ENCODE measurements at places on chromosomes 6 and 20.

- DNase-seq: no peak
Observed at GRCh38 chr6:13830803-13831202, 16.4 kb upstream of the MCUR1 start.

DNA sequence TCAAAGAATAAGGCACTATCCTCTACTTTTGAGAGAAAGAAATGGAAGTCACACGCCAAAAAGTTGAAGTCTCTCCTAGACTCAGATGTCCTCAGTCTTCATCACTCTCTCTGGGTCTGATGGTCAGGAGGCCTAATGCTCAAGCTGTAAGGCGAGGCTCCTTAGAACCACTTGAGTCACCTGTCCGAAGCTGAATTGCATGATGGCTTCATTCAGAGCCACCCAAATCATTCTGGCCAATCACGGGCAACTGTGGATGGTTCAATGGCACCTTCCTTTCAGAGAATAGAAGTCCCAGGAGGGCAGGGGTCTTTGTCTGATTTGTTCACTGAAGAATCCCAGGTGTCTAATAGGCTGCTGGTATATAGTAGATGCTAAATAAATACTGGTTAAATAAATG, 69.4 kb upstream of the RNF24 start:
- DNase-seq: no peak

- no peak for DNase-seq
Observed at GRCh38 chr6:78076371-78076770, 423.5 kb downstream of the MEI4 start.

DNA sequence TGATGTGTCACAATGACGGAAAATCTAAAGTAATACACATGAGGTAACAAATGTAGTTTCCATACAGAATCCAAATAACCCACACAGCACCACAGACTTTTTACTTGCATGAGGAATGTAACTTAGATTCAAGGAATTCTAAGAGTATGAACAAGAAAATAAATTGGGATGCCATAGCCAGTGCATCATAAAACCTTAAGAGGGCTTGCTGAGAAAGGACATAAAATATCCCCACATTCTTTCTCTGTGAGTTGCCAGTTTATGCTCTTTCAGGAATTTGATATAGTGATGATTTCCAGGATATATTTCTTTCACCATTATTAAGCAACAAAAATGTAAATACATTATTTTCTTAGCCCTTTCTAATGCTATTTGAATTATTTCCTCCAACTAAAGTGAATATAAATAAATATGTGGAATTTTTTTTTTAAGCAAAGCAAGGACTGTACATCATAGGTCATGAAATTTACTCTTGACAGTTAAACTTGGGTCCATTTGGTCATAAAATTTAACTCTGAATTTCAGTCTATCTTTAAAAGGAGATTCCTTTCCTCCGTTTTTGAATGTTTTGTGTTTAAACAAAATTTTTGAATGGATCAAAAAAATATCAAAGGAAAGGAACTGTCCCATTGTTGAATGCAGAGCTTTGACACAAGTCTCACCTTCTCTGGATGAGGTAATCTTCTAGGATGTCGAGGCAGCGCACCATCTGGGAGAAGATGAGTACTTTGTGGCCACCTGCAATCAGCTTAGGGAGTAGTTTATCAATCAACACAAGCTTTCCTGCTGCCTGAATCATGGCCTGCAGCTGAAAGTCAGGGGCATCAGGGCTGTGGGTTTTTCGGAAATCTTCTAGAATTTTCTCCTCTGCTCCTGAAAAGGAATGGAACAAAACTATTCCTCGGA, 116.3 kb upstream of the EMILIN3 start:
- no peak for DNase-seq

DNA sequence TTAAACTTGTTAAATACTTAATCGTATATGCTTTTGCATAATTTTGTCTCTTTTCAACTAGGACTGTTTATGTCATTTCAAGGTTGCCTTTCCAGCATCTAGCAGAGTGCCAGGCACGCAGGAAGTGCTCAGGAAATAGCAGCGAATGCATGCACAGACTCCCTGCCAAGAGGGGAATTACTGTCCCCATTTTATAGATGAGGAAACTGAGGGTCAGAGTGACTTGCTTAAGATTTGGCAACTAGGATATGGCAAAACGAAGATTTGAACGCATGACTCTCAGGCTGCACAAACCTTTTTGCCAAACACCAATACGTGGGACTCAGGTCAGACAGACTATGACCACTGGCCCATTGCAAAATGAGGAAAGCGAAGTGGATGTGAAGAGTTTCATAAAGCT, 22.5 kb downstream of the EYA2 start:
- no peak for DNase-seq

DNA sequence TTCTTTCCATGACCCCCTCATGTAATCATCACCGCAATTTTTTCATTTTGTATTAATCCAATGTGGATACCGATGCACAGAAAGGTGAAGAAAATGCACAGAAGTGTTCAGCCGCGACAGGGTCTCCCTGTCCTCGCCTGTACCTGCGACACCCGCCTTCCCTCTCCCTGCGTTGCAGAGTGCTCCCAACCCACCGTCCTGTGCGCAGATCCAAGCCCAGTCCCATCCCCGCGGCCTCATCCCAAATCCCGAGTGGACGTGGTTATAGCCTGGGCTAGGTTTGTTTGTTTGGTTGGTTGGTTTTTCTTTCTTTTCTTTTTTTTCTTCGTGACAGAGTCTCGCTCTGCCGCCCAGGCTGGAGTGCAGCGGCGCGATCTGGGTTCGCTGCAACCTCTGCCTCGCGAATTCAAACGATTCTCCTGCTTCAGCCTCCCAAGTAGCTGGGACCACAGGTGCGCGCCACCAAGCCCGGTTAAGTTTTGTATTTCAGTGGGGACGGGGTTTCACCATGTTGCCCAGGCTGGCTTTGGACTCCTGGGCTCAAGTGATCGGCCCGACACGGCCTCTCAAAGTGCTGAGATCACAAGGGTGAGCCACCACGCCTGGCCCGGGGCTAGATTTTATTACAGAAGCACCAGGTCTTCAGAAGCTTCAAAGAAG, 536 bp upstream of the RAET1G start:
- DNase-seq: no peak

DNA sequence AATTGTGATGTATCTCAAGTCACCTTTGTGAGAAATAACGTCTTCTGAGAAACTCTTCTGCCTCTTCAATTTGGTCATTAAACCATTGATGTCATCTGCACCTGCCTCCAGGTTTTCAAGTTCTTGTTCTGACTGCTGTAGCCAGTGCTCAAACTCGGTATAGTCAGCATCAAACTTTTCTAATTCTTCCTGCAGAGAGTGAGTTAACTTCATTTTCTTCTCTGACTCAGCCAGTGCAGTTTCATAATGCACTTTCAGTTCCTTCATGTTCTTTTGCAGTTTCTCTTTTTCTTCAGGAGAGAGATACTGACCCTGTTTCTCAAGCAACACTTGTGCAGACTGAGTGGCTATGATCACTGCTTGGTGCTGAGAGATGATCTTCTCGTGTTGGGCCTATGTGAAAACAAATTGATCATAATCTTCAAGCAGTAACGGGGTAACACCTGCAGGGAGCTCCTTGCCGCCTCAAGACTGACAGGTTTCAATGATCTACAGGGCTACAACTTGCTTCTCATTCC, 48.8 kb downstream of the DST start:
- no peak for DNase-seq

DNA sequence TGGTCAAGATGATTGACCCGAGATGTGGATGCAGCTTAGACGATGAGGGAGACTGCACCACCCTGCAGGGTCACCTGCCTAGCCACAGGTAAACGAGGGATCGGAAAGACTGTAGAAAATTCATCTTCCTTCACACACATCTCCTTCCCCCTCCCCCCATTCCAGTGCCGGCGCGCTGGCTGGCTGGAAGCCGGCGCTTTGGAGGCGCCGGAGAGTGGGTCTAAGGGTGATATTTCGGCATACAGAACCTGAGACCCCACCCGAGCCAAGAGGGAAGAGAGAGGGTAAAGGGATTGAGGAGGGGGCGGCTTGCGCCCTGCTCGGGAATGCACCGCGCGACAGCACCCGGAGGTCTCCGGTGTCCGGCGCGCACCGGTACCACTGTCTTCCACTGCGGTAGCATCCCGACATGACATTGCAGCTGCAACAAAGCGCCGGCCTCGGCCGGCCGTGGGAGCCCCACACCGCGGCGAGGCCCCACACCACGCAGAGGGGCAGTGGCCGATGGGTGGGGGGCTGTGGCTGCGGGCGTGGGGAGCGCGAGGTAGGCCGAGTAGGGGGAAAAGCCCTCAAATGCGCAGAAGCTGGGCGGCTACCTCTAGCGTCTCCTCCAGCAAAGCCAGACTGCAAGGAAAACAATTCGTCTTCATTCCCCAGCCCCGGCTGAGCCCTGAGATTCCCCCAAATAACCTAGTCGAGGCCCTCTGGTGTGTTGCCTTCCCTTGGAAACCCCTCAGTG, 984 bp downstream of the TNFRSF21 start:
- no peak for DNase-seq

DNA sequence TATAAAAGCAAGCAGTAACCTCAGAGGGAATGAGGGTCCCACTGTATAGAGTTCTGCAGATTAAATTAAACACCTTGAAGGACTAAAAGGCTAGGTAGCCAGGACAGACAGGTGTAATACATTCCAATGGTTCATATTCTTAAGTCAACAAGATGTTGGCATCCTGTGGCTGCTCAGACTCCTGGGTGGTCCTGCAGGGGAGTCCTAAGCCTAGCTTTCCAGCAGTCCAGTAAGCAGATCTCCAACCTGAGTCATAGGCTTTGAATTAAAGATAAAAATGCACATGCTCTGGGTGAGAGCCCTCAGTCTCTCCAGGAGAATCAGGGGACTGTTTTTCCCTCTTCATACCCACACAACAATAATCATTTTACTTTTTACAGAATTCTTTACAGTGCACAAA, 307.3 kb upstream of the SUPT3H start:
- no peak for DNase-seq

DNA sequence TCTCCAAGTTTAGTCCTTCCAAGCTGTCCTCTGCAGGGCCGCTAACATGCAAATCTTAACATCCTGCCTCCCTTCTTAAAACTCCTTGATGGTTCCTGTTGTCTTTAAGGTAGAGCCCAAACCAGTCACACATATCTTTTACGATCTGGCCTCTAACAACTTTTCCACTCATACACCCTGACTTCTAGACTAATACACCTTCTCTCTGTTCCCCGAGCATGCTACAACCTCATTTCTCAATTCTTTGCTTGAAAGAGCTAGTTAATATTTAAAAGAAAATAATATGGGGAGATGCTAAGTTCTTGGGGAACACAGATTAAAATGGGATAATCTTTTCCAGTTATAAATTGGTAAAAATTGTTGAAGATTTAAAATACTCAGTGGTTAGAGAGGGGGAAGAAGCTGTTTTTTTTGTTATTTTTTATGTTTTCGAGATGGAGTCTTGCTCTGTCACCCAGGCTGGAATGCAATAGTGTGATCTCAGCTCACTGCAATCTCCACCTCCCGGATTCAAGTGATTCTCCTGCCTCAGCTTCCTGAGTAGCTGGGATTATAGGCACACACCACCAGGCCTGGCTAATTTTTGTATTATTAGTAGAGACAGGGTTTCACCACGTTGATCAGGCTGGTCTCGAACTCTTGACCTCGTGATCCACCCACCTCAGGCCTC, 250.7 kb downstream of the MAFB start:
- no peak for DNase-seq

- DNase-seq: no peak
Observed at GRCh38 chr20:37513779-37514359, 7.2 kb upstream of the NNAT start.

GRCh38 chr6:124979294-124979678, 17.0 kb downstream of the RNF217 start:
- DNase-seq: no peak

DNA sequence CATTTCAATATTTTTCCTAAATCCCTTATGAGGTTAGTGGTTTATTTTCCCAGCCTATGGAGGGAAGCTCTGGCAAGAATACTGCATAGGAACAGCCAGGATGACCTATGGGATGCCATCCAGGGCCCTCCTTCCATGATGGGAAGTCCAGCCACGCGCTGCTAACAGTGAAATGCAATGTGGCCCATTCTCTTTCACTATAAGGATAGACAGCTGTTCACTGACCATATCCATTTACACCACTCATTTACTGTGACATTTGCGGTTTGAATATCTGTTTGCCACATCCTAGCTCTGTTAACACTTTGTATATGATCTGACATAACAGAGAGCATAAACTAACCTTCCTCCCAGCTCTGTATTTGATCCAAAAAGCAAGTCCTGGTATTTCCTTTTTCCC, 471.7 kb downstream of the CBLN4 start:
- DNase-seq: no peak

DNA sequence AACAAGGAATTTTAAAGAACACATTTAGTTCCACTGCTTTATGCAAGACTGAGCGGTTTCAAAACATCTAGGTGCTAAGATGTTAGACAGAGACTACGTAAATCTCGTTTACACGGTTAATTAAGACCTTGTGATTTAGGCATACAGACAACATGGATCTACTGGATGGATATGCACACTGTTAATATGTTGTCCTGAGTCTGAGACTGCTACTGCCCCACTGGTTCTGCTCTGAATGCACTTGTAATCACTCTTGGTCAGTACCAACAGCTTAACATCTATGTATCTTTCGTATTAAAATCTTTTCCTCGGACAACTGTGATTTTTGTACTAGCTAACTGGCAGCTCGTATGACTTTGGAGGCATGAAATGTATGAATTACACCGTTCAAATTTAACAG, 3.1 kb downstream of the MAN1A1 start:
- DNase-seq: no peak

DNA sequence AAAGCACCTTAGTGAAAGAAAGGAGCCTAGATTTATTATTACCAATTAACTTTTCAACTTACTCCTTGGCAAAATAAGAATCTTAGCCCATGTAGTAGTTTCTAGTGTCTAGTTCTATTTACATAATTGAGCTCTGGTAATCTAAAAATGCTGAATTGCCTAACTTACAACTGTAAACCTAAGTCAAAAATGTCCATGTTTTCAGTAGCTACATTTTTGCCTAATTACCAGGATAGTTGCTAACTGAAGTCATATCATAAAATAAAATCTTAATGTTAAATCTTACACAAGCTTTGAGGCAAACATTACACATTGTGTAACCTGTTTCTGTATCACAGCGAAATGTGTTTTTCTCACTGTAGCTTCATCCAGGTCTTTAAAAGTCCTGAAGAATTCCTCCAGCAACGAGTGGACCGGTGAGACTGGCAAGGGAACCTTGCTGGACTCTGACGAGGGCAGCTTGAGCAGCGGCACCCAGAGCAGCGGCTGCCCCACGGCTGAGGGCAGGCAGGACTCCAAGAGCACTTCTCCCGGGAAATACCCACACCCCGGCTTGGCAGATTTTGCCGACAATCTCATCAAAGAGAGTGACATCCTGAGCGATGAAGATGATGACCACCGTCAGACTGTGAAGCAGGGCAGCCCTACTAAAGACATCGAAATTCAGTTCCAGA, 7.6 kb upstream of the CLDN20 start:
- no peak for DNase-seq

Data from effector CD8-positive, alpha-beta T cell (primary cell).